Ovary (tissue), 10 donors: ENCODE measurements at places on chromosomes 12 and 14.

GRCh38 chr14:77424862-77425261 is 1.5 kb upstream of the NOXRED1 start:
- DNase-seq = no peak

- no peak for DNase-seq
Measured at GRCh38 chr14:30355431-30355913, 203.5 kb upstream of the G2E3 start.

GRCh38 chr14:21096978-21097635 is 1.3 kb downstream of the ZNF219 start:
- no peak for DNase-seq

DNA sequence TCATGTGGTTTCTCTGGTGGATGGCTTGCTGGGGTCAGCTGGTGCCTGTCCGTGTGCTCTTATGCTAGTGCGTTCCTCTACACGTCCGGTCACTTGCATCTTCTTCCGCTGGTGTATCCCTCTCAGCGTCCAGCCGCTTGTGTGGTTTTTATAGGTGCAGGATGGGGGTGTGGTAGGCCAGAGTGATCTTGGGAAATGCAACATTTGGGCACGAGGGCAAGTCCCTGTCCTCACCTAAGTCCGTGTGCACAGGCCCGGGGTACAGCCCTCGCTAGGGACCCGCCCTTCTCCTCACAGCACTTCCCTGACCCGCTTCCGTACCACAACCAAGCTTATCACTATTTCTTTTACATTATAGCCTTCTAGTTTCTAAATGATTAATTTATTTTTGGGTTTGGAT is 17.3 kb downstream of the RERGL start:
- DNase-seq = no peak

GRCh38 chr12:113512568-113512967 is 40.9 kb upstream of the LHX5 start:
- DNase-seq = no peak
